ENCODE measurements at places on chromosomes 3 and 15. TPM values are rescaled to one million over a fixed set of nuclear protein-coding genes. Genes with fewer than 3 reads are reported as not detected.

The TRH gene
- 0.38 TPM for polyA plus RNA-seq

The ANKDD1A gene
- polyA plus RNA-seq, result 4.2 TPM

DNA sequence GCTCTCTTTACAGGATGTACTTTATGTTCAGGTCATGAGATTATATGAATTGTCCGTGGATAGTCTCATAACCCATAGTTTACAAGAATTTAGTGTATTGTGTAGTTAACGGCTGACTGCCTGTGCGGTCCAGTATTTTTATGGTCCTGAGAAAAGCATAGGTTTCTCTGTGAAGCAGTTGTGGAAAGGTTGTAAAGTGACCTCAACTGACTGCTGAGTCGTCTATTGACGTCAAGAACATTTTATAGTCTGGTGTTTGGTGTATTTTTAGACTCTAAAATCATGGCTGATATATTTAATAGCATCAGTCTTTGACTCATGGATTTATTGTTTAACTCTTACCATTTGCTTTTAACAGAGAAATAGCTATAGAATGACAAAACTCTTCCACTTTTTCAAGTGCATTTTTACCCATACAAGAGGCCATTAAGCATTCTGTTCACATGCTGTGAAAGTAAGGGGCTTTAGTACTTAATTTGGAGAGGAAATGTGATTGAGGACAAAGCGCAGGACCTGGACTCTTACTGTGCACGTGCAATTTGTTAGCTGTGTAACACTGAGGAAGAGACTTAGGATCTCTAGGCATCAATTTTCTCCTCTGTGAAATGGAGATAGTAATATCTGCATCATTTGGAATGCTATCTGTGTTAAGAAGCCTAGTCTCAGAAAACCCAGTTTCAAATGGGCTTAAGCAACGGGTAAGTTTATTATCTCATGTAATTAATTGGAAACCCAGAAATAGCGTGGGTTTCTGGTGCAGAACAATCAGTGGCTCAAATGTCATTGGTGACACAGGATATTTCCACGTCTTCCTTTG lies 240.8 kb downstream of the NFKBIZ start:
- no peak for DNase-seq

The SLC22A13 gene
- 4.5 TPM for polyA plus RNA-seq

DNA sequence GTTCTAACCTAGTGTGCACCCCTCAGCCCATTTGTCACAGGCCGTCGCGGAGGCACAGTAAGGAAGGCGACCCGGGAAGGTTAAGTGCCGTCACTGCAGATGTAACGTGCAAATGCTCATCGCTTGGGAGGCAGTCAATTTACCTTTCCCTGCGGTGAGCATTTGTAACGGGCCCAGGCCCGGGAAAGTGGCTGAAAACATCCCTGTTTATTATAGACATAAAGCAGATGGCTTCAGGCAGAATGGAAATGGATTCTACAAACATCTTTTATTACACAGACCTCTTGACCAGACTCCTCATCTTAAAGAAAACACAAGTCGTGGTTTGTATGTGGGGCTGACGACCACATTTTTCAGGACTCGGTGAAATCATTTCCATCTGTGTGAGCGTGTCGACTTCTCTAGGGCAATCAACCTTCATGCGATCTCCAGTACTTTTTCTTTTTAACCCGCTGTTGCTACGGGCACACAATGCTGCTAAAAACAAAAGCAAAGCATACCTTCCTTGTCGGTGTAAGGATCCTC lies 43.6 kb downstream of the NMNAT3 start:
- no peak for DNase-seq

The LMCD1 gene
- polyA plus RNA-seq, result 32.4 TPM

DNA sequence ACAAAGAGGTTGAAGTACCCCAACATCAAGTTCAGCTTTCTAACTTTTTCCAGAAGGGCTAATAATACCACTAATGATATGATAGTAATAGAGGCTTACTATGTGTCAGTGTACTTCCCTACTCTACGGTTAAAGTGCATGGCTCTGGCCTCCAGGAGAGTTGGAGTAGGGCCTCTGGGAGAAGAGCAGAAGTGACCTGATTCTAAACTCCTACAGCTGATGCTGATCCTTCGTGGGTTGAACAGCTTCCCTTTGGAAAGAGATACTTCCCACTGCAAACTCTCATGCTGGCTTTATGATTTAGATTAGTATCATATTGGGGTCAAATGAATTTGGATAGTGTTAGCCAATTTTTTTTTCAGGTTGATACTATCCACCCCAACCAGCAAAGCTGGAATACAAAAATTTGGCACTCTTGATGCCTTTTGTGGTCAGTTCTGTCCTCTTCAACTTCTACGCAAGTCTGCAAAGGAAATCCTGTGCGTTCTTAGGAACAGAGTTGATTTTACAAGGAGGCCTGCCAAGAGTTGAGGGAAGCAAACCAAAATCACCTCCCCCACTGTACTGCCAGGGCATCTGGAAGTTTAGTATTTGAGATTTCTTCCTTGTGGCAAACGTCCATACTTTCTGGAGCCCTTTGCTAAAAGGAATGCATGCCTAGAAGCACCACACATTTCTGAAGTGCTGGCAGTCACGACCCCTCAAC lies 17.8 kb downstream of the TMEM212 start:
- DNase-seq, result no peak

The LRTM1 gene
- polyA plus RNA-seq, result not detected

DNA sequence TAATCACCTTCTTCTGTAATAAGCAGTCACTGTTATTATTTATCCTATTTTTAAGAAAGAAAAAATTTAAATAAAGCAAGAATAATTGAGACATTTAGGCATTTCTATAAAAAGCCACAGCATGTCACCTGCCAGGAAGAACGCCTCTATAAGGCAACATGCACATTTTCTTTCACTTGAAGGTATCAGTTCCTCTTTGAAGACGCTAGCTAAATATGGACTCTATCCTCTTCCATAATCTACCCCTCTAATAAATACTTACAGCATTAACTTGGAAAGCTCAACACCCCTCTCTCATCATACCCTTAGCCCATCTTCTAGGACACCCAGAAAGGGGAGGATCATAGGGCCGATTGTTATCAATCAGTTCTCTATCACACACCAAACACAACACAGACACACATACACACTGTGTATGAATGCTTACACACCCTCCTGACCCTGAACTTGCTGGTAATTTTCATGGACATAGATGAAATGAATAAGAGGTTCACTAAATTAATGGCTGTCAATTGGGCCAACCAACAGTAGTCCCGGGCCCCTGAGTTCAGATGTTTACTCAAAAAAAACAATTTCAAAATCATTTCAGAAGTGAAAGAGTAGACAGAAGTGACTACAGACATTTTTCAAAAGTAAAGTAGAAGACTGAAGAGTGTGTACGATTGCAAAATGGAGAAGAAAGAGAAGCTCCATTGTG lies 102.5 kb downstream of the ZMAT3 start:
- DNase-seq, result no peak
